Mucosa of descending colon (tissue), 3 donors: ENCODE measurements at places on chromosomes 3 and 15.
A peak's percentile ranks its signal among the peaks of the same experiment; 100 is the strongest.

GRCh38 chr15:35874260-35874905, 328.4 kb upstream of the DPH6 start:
- DNase-seq, result no peak

- DNase-seq, result no peak
Observed at GRCh38 chr3:101690972-101691371, 4.5 kb upstream of the RPL24 start.

DNA sequence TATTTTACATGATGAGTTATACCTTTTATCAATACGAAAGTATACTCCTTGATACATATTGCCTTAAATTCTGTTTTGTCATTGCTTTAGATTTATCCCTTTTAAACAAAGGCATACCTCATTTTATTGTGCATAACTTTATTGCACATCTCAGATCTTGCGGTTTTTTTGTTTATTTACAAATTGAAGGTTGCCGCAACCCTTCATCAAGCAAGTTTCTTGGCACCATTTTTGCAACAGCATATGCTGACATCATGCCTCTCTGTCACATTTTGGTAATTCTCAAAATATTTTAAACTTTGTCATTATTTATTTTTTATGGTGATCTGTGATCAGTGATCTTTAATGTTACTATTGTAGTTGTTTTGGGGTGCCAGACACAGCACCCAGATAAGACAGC, 20.9 kb downstream of the SNRK start:
- DNase-seq, result no peak

GRCh38 chr3:131717493-131717892, 214.7 kb upstream of the MRPL3 start:
- no peak for DNase-seq

- DNase-seq, result no peak
Observed at GRCh38 chr15:57767481-57767880, 61.0 kb downstream of the POLR2M start.

GRCh38 chr15:74314795-74315438, 52.5 kb downstream of the CYP11A1 start:
- DNase-seq, result no peak

DNA sequence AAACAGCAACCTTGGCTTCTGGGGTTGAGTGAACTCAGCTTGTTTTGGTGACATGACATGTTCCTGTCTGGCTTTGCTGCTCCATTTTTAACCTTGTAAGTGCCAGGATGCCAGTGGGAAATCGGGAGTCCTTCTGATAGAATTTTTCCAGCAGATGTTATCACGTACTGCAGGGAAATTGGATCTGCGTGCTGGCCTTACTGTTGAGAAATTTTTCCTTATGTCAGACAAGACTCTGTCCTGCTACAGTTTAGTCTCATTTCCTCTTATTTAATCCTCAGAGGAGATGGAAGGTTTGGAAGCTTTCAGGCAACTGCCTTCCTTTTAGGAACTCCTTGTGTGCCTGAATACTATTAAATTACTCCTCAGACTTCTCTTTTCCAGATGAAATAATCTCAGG, 80.6 kb downstream of the PGPEP1L start:
- DNase-seq, result no peak

- no peak for DNase-seq
Observed at GRCh38 chr3:10367506-10367905, 46.6 kb upstream of the SEC13 start.

DNA sequence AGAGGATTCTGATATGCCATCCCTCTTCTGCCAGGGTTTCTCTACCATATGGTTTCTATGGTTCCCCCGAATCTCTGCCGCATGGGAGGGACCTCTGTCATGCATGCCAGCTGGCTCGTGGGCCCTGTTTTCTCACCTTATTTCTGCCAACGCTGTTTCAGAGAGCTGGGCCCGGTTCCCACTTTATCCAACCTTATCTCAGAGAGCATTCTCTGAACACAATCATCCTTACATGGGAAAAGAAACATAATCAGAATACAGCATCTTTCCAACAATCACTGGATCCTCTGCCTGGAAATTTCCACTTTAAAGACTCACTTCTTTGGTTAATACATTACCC, 234.5 kb upstream of the ZBTB20 start:
- no peak for DNase-seq

- DNase-seq, result no peak
Observed at GRCh38 chr15:67290319-67290718, 35.7 kb downstream of the IQCH start.

GRCh38 chr3:126129398-126129891, 45.5 kb upstream of the SLC41A3 start:
- DNase-seq, result peak; percentile 43

DNA sequence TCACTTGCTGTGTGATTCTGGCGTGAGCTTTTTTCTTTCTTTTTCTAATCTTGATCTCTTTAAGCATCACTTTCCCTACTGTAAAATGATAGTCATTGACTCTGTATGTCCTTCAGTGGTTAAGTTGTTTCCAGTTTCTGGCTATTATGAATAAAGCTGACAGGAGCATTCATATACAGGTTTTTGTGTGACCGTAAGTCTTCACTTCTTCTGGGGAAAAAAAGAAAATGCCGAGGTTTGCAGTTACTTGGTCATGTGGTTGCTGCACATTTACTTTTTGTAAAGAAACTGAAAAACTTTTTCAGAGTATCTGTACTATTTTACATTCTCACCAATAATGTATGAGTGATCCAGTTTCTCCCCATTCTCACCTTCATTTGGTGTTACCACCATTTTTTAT, 247.4 kb upstream of the RBMS3 start:
- DNase-seq, result no peak

DNA sequence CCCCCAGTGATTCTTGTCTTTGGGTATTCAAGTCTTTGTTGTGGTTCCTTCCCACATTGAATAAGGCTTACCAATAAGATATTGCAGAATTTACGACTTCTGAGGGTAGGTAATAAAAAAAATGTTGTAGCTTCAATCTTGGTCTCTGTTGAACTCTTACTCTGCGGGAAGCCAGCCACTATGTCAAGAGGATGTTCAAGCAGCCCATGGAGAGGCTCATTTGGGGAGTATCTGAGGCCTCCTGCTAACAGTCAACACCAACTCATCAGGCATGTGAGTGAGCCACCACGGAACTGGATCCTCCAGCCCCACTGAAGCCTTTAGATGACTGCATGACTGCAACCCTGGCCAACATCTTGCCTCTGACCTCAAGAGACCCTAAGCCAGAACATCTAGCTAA, 3.2 kb upstream of the TBC1D23 start:
- no peak for DNase-seq

DNA sequence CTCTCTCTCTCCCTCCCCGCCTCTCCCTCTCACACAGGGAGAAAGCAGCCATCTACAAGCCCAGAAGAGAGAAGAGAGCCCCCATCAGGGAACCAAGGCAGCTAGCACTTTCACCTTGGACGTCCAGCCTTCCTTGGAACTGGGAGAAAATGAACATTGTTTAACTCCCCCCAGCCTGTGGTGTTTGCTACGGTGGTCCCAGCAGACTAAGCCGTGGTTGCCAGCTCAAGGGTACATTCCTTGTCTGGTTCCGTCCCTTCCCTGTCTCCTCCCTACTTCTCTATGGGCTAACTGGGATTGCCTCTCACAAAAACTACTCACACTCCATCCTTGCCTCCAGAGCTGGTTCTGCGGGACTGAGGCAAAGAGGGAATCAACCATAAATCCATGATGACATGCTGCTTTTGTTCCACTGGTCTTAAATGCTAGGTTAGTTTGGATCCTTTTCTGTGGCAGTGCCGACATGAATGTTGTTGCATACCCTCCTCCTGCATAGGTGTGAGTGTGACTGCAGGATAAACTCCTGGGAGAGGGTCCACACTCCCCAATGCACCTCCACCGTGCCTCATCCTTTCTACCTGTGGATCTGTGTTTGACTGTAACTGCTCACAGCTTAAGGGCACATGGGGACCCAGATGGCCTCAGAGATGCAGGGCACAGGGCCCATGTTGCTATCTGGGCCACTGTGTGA, 12.0 kb downstream of the C3orf22 start:
- DNase-seq, result no peak

GRCh38 chr15:88688394-88688933, 49.6 kb downstream of the ISG20 start:
- DNase-seq, result no peak

DNA sequence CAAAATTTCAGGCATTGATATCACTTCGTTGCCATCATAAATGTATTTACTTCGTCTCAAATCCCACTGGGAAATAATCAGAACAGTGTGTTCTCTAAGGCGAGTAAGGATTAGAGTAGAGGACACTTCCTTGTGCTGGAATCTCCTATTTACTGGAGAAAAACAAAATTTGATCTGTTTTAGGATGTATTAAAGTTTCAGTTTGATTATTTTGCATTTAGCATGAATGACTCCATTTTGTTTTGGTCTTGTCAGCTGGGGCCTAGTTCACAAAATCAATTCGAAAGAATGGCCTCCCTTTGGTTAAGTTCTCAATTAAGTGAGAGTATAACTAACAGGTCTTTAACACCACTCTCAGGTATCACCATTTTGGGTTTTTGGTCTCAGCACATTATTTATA, 11.7 kb upstream of the NOX5 start:
- no peak for DNase-seq

DNA sequence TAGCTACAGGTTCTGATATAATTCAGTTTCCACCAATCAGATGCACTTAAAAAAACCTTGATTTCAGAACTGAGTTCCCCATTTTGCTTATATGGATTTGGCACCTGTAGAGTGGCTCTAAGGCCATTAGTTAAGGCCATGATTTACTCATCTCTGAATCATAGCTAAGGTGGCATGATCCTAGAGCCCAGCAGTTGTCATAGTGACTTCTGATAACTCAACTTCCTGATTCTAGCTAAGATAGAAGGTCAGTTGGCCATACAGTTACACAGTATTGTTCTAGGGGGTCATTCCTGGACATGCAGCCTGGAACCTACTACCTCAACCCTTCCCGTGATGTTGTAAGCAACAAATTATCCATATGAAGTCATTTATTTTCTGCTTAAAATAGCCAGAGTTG, 15.9 kb upstream of the TMEM87A start:
- no peak for DNase-seq

GRCh38 chr15:80801891-80802680, 22.9 kb downstream of the CEMIP start:
- DNase-seq, result peak; percentile 69

DNA sequence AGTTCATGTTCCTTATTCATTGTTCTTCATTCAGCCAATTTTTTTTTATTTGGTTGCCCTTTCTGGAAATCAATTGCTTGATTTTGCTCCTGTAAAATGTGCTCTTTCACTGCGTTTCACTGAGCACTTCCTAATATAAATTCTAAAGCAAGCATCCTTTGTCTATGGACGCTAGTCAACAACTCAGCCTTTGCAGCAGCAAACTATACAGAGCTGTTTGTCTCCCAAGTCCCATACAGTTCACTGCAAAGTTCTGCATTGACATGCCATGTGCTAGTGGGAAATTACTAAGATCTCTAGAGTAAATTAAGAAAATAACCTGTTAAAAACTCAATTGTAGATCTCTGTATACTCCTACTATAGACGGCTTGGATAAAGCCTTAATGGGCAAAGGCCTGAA, 130.1 kb upstream of the BHLHE40 start:
- DNase-seq, result no peak

DNA sequence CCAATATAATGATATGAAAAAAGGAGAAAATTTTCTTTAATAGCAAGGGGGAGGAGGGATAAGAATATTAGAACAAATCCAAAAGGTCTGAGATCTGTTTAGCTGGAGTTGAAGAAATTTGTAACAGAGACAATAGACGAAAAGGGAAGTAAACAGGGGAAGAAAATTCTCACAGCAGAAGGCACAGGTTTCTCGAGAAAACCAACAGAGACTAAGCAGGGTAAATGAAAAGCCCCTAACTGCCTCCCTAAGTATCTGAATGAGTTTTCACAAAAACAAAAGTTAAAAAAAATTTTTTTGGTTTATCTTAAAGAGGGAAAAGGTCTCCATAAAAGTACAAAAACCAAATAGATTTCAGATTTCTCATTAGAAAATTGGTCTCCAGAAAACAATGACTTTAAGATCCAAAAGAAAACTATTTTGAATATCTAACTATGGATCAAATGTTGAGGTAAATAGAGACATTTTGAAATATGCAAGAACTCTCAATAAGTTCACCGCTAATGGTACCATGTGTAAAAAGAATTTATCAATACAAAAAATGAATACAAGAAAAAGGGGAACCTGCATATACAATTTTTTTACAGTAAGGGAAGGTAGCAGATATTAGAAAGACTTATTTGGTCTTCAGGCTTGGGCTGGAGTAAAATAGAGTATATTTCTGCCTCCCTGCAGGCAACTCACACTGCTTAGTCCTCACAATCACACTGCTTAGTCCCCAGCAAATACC, 23.9 kb upstream of the NEK10 start:
- no peak for DNase-seq

- DNase-seq, result no peak
Observed at GRCh38 chr15:81777546-81777945, 268.3 kb downstream of the MEX3B start.

DNA sequence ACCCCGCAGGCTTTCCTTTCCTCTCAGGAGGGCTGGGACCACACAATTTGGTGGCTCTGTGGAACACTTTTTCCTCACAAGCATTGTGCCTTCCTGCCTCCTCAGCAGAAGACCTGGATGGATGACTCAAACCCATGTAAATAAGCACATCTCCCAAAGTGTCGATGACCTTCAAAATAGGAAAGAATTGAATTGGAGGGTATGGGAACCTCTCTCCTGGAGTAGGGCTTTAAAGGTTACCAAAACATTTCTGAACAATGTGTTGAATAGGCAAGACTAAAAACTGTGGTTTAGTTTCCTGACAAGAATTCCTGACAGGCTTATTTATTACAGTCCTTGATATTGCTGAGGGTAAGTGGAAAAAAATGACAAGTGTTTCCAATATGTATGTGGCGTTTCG, 118.2 kb downstream of the ALDH1A2 start:
- DNase-seq, result no peak

- no peak for DNase-seq
Observed at GRCh38 chr3:42355612-42356011, 54.8 kb downstream of the LYZL4 start.

GRCh38 chr3:42052132-42052483, 39.0 kb upstream of the TRAK1 start:
- no peak for DNase-seq

DNA sequence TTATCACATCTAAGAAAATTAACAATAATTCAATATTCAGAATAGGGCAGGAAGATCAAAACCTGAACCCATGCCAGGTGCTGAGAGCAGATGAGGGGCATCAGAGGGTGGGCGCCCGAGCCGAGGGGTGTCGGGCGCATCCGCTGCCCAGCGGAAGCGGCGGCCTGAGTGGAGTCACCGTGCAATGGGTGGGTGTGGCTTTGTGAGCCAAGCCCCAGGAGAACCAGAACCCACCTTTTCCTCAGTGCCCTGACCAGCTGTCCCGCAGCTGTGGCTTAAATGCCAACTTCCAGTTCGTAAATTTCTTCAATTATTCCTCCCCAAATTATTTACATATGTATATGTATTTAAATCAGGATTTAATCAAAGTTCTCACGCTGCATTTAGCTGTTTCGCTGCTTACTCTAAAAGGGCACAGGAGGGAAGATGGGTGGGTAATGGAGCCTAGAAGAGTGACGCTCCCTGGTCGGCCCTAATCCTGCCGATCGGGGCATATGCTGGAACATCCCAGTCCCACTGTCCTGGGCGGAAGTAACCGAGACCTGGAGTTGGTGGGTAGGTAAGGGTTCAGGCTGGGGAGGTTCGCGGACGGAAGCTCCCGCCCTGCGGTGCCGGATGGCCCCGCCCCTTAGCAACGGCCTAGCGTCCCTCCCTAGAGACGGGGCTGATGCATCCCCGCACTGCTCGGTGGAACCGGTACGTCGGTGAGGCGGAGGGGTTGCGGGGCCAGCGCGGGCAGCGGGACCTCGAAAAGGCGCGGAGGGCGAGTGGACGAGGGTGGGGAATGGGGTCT, 1.3 kb downstream of the DNAH1 start:
- DNase-seq, result peak; percentile 81

- no peak for DNase-seq
Observed at GRCh38 chr3:150346981-150347863, 60.9 kb upstream of the TSC22D2 start.

- no peak for DNase-seq
Observed at GRCh38 chr3:107705046-107705445, 182.3 kb downstream of the BBX start.
